ENCODE measurements at places on chromosomes 16 and 17. TPM values are rescaled to one million over a fixed set of nuclear protein-coding genes. Genes with fewer than 3 reads are reported as not detected.

DNA sequence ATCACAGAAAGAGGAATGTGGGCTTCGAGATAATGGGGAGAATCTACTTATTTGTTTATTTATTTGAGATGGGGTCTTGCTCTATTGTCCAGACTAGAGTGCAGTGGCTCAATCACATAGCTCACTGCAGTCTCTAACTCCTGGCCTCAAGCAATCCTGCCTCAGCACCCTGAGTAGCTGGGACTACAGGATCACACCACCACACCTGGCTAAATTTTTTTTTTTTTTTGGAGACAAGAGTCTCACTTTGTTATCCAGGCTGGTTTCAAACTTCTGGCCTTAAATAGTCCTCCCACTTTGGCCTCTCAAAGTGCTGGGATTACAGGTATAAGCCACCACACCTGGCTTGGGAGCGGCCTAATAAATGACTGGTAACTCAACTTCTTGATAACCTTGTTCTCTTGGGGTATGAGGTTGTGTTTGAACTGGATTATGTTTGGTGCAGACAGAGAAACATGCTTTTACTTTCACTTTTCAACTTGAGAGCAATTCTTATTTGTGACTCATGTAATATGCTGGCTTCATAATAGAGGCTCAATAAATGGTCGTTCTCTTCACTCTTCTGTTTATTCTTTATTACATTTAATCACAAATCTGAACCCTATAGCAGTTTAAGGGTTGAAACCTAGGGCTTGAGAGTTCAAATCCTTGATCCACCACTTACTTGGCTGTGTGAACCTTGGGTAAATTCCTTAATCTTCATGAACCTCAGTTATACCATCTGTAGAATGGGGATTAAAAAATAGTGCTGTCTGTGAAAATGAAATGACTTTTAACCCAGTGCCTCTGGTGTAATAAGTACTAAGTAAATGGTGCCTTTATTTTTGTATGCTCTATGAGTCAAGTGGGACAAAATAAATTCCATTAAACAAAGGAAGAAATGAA, 129.1 kb upstream of the HS3ST2 start:
- no peak for DNase-seq
- no peaks in the 10 kb centered on the region for H3K27me3 ChIP-seq
- H3K27ac ChIP-seq, result peak overlapping the region; percentile 65
- H3K4me3 ChIP-seq, result no peak overlapping the region
- no peaks in the 10 kb centered on the region for H3K4me1 ChIP-seq

GRCh38 chr17:39357488-39357887, 43.9 kb downstream of the FBXL20 start:
- H3K27me3 ChIP-seq, result no peaks in the 10 kb centered on the region
- no peaks in the 10 kb centered on the region for H3K36me3 ChIP-seq
- no peaks in the 10 kb centered on the region for H3K4me1 ChIP-seq
- no peak overlapping the region for H3K4me3 ChIP-seq
- no peak overlapping the region for H3K27ac ChIP-seq

- no peak overlapping the region for H3K4me3 ChIP-seq
- no peak for DNase-seq
- H3K4me1 ChIP-seq, result no peaks in the 10 kb centered on the region
These were observed 35.4 kb downstream of the ARSG start for GRCh38 chr17:68326681-68327080.

GRCh38 chr17:58375811-58376210, 23.8 kb upstream of the SUPT4H1 start:
- H3K4me1 ChIP-seq, result peaks cover 4% of the 10 kb centered on the region
- no peaks in the 10 kb centered on the region for H3K27me3 ChIP-seq
- no peaks in the 10 kb centered on the region for H3K36me3 ChIP-seq
- no peak overlapping the region for H3K27ac ChIP-seq

- no peaks in the 10 kb centered on the region for H3K36me3 ChIP-seq
- H3K27me3 ChIP-seq, result no peaks in the 10 kb centered on the region
- H3K4me1 ChIP-seq, result no peaks in the 10 kb centered on the region
- no peak for DNase-seq
These were observed 38.9 kb upstream of the RPL38 start for GRCh38 chr17:74164446-74165045.

DNA sequence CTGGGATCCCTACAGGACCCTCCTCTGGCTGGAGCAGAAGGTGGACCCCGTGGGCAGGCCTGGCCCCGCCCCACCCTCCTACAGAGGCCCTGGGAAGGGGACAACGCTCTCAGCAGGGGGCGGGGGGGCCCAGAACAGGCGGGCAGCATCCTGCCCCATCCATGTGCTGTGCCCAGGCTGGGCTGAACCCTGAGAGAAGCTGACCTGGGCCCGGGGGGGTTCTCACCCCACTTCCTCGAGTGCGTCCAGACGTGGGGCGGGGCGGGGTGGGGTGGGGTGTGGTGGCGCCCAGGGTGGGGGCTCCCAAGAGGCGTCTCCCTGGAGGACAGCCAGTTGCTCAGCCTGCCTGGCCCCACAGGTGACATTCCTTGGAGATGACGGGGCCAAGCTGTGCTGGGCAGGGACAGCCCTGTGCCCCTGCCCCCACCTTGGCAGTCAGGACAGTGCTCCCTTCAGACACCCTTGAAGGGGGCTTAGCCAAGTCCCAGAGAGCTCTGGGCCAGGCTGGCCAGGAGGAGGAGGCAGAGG, 390 bp upstream of the UNC13D start:
- H3K36me3 ChIP-seq, result peaks cover 19% of the 10 kb centered on the region
- peaks cover 16% of the 10 kb centered on the region for H3K4me1 ChIP-seq
- no peak overlapping the region for H3K4me3 ChIP-seq
- peak; percentile 81 for DNase-seq

DNA sequence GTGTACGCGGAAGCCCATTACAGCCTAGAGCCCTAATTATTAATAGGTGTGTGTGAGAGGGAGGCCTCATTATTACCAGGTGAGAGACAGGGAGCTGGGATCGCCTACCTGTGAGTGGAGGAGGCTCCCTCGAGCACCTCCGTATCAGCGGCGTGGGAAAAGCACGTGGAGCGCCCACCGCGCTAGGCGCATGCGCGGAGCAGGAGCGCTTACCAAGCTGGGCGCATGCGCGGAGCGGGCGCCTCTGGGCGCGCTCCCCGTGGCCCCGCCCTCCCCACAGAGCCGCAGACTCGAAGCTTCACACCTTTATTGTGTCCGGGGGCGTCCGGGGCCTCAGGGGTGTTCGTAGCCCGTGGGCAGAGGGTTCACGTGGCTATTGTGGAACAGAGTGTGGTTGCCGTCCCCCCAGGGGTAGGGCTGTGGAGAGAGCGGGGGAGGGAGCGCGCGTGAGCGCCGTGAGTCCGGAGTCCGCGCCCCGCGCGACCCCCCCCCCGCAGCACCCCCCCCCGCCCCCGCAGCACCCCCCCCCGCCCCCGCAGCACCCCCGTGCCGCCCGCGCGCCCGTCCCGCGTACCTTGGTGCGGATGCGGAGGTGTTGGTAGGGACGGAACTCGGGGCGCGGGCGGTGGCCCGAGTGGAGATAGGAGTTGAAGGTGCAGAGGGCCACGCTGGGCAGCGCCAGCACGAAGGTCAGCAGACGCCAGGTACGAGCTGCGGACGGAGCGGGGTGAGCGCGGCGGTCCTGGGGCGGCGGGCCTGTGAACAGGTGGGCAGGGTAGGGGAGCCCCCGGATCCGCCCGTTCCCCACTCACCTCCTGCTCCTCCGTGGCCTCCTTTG, 500 bp downstream of the COX6A2 start:
- H3K27me3 ChIP-seq, result peaks cover 4% of the 10 kb centered on the region
- H3K36me3 ChIP-seq, result no peaks in the 10 kb centered on the region
- no peak overlapping the region for H3K27ac ChIP-seq
- H3K4me1 ChIP-seq, result no peaks in the 10 kb centered on the region
- peak overlapping the region; percentile 25 for H3K4me3 ChIP-seq
- DNase-seq, result no peak

DNA sequence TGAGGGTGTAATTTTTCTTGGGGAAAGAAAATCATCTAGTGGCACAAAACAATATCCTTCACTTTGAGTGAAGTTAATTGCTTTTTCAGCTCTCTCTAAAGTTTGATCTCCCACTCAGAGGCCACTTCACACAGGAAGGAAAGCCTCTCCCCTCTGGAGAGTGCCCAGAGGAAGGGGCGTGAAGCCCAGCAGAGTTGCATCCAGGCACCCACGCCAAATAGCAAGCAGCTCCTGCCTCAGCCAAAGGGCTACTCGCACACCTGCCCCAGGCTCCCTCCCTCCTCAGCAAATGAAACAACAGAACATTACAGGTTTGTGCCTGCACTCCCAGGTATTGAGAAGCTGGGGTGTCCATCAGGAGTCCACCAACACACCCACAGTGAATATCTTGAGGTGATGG, 183.0 kb upstream of the RPL38 start:
- DNase-seq, result no peak
- H3K4me1 ChIP-seq, result no peaks in the 10 kb centered on the region
- no peaks in the 10 kb centered on the region for H3K36me3 ChIP-seq
- H3K27ac ChIP-seq, result no peak overlapping the region
- no peak overlapping the region for H3K4me3 ChIP-seq

- H3K27ac ChIP-seq, result peak overlapping the region; percentile 80
- H3K4me1 ChIP-seq, result peaks cover 28% of the 10 kb centered on the region
- no peak overlapping the region for H3K4me3 ChIP-seq
- peaks cover 5% of the 10 kb centered on the region for H3K36me3 ChIP-seq
These were observed 31.3 kb downstream of the KDM8 start for GRCh38 chr16:27234603-27235002.

DNA sequence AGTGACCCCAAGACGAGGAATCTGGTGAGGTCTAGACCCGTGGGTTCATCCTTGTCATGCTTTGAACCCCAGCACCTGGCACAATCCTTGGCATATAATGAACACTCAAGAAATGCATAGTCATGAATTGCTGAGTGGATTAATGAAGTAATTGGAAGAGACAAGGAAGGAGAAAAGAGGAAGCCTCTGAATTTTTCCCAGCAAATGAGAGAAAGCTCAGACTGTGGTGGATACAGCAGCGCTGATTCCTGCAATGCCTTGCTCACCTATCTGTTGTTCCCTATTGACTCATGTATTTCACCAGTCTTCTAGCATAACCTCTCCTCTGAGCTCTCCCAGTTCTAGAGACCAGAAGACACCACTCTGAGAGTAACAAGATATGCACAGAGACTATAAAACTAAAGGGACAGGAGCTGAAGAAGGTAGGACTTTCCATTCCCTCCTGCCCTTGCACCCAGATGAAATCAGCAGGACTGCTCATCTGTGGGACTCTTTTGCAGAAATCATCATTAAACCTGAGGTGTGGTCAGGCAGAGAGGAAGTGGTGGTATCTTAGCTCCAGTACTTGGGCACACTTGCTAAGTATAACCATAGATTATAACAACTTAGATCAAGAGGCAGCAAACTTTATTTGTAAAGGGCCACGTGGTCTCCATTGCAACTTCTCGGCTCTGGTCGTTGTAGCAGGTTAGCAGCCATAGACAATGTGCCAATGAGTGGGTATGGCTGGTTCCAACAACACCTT, 102.8 kb downstream of the MAF start:
- DNase-seq, result no peak
- no peaks in the 10 kb centered on the region for H3K27me3 ChIP-seq
- H3K27ac ChIP-seq, result no peak overlapping the region
- H3K36me3 ChIP-seq, result no peaks in the 10 kb centered on the region
- no peaks in the 10 kb centered on the region for H3K4me1 ChIP-seq

GLTPD2 gene
- total RNA-seq, result not detected

CES3 gene
- 0.36 TPM for total RNA-seq

DNA sequence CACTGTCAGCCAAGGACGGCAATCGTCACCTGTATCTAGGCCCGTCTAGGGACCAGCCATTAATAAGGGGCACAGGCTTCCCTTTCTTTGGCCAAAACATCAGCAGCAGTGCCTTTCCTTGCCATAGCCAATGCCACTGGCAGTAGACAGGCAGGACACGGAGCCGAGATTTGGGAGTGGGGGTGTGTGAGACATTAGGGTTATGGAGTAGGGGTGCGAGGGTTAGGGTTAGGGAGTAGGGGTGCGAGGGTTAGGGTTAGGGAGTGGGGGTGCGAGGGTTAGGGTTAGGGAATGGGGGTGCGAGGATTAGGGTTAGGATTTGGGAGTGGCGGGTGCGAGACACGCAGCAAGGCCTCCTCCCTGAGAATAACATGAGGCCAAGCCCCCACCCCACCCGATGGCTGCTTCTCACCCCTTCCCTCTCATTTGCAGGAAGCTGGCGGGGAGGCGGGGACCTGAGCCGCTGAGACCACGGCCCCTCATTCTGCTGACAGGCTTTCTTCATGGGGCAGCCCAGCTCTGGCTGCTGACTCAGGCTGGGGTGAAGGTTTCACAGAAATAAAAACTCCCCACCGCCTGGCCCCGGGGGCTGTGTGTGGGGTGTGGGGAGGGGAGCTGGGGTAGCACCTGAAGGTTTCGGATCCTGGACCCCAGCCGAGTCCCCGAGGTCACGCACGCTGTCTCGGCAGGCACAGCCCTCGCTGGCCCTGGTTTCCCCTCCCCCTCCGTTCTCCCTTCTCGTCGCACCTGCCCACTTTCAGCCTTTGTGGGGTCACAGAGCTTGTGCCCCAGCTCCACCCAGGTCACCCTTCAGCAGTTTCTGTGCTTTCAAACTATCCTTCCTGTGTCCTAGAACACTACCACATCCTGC, 93.8 kb downstream of the PGS1 start:
- DNase-seq, result no peak
- no peak overlapping the region for H3K27ac ChIP-seq
- H3K27me3 ChIP-seq, result no peaks in the 10 kb centered on the region
- H3K4me1 ChIP-seq, result no peaks in the 10 kb centered on the region
- no peaks in the 10 kb centered on the region for H3K36me3 ChIP-seq

- no peak overlapping the region for H3K27ac ChIP-seq
- no peak overlapping the region for H3K4me3 ChIP-seq
- DNase-seq, result no peak
- peaks cover 3% of the 10 kb centered on the region for H3K27me3 ChIP-seq
- H3K4me1 ChIP-seq, result no peaks in the 10 kb centered on the region
These were observed 59.6 kb upstream of the ENPP7 start for GRCh38 chr17:79671085-79671694.

GRCh38 chr16:29857133-29857760, 5.8 kb downstream of the CDIPT start:
- H3K27ac ChIP-seq, result no peak overlapping the region
- H3K4me3 ChIP-seq, result no peak overlapping the region
- no peaks in the 10 kb centered on the region for H3K36me3 ChIP-seq
- no peaks in the 10 kb centered on the region for H3K27me3 ChIP-seq

DNA sequence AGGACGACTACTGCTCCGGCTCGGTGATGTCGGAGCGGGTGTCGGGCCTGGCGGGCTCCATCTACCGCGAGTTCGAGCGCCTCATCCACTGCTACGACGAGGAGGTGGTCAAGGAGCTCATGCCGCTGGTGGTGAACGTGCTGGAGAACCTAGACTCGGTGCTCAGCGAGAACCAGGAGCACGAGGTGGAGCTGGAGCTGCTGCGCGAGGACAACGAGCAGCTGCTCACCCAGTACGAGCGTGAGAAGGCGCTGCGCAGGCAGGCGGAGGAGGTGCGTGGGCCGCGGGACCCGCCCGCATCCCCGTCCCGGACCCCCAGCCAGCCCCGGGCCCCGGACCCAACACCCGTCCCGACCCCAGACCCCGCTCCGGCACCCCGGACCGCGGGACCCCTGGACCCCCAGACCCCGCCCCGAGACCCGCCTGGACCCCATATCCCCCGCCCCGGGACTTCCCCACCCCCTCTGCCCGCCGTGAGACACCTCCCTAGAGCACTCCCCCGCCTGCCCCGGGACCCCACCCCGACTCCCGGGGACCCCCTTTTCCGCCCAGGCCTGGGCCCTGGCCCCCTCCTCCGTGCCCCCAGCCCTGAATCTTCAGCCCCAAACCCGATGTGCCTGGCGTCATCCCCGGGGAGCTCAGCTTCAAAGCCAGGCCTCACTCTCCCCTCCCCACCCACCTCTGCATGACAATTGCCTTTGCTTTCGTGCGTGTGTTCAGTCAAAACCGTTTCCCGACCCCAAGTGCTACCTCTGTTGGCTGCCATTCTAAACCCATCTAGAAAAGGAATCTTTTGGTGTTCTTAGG, 594 bp downstream of the MAPK8IP3 start:
- H3K27me3 ChIP-seq, result no peaks in the 10 kb centered on the region
- no peak for DNase-seq
- peak overlapping the region; percentile 47 for H3K4me3 ChIP-seq
- H3K4me1 ChIP-seq, result peaks cover 13% of the 10 kb centered on the region

CCL14 gene
- 28.0 TPM for total RNA-seq

All from prostate gland (tissue), 2 donors.